NCI-H1930 (cell line): ENCODE measurements at places on chromosomes 4 and X.

GRCh38 chr4:1754336-1754735 lies 33.0 kb downstream of the TACC3 start:
- no peak for DNase-seq

DNA sequence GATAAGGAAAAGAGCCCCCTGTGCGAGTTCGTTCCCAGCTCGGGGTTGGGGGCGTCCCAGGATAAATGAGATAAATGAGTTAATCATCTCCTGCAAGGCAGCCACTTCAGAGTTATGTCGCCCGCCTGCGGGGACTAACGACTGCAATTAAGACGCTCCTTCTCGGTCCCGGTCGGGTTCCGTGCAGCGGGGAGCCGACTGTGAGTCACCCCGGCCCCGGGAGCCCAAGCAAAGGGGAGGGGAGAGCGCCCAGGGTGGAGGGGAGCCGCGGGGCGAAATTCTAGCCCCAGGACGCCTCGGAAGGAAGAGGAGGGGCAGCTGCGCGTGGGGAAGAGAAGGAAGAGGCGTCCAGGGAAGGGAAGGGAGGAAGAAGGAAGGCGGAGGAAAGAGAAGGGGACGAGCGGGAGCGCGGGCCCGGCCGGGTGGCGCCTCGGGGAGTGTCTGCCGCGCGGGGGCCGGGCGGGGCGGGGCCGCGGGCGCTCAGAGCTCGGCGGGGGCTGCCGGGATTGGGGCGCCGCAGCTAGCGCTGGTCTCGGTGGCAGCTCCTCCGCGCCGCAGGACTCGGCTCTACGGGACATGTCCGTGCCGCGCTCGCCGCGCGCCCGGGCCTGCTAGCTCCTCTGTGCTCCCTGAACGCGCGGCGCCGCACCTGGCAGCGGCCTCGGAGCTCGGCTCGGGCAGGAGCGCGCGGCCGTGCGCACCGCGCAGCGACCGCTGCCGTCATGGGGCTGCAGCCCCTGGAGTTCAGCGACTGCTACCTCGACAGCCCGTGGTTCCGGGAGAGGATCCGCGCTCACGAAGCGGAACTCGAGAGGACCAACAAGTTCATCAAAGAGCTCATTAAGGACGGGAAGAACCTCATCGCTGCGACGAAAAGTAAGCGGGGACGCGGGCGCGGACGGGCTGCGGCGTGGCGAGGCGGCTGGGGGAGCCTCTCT lies at the start of gene ARHGAP10:
Gene ARHGAP10 (plus strand): TSS at position 509 of the 938 bp plus-strand sequence. CDS start 214 bp downstream, at position 723.
- peak; percentile 47 for DNase-seq

- no peak for DNase-seq
These were observed 40.0 kb downstream of the MOSPD2 start for GRCh38 chrX:14913241-14913640.

GRCh38 chr4:19748519-19749479 lies 502.9 kb upstream of the SLIT2 start:
- DNase-seq: no peak

GRCh38 chr4:88291003-88291402 lies 6.6 kb upstream of the PPM1K start:
- no peak for DNase-seq

GRCh38 chrX:46624090-46624786 lies 50.7 kb downstream of the CHST7 start:
- DNase-seq: no peak

DNA sequence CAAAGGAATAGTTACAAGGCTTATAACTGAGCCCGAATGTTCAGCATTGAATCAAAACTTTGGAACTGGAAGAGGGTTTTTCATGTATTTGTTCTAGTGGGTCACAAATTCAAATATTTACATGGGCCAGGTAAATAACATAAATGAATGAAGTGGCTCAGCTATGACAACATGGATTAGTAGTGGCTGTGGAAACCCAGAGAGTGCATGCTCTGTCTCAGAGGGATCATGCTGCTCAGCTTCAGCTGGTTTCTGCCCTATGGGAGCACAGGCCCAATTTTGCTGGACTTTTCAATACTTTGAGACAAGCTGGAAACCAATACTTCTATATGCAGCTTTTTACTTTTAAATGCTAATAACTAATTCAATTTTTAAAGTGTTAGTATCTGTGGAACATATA lies 394.0 kb upstream of the TEX13C start:
- DNase-seq: peak; percentile 32

GRCh38 chrX:140393507-140393906 lies 111.4 kb downstream of the SOX3 start:
- DNase-seq: no peak

- no peak for DNase-seq
These were observed 14.0 kb downstream of the TAPT1 start for GRCh38 chr4:16212138-16212782.

DNA sequence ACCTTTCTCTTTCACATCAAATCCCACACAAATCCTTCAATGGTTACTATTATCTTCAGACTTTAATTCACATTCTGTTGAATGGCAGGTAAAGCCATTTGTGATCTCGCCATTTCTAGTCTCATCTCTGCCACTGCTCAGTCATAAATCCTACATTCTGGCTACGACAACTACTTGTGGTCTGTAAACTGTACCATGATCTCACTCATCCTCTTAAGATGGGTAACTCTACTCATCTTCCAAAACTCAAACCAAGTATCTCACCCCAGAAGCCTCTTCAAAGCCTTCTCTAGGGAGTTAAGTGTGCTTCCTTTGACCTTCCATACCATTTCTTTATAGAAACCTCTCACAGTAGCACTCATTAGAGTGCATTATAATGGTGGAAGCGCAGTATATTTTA lies 101.8 kb downstream of the NEK1 start:
- no peak for DNase-seq

DNA sequence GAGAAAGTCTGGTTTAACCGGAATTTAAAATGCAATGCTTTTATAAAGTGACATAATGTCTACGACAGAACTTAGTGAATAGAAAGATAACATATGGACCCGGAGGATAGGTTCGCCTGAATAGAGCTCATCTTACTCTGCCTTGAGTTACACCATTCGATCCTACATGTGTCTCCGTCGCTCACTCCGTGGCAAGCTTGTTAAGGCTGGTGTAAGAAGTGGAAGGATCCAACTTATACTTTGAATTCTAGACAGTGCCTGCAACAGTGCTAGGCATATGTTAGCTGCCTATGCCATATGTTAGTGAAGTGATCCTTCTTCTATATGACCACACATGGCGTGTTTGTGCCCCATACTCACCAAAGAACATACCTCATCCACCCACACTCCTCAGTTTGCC lies 50.9 kb downstream of the SEL1L3 start:
- no peak for DNase-seq

DNA sequence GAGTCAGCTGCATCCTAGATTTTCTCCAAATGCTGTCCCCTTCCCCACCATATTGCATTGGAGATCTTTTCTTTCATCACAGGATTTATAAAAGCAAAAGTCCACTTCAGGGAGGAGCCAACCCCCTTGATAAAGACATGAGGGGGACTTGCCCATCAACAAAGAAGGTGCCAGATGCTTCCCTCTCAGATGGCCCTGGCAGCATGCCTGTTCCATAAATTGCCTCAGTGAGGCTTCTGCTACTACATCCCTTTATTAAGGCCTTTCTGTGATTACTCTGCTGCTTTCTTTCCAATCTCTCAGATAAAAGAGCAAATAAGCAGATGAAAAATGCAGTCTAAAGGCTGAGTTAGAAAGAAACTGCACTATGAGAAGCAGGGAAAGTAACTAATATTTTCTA lies 511.6 kb downstream of the PACRGL start:
- no peak for DNase-seq

DNA sequence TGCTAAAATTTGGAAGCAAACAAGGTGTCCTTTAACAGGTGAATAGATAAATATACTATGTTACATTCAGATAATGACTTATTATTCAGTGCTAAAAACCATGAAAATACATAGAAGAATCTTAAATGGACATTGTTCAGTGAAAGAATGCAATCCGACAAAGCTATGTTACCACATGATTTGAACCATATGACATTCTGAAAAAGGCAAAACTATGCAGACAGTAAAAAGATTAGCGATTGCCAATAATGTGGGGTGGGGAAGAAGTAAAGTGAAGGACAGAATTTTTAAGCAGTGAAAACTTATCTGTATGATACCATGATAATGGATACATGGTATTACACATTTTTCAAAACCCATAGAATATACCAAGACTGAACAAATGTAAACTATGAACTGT lies 926.9 kb downstream of the FAT4 start:
- DNase-seq: no peak

GRCh38 chrX:124401696-124402095 lies 55.3 kb downstream of the SH2D1A start:
- DNase-seq: no peak

- DNase-seq: peak; percentile 85
These were observed 210.8 kb upstream of the RASGEF1B start for GRCh38 chr4:81682492-81682891.

DNA sequence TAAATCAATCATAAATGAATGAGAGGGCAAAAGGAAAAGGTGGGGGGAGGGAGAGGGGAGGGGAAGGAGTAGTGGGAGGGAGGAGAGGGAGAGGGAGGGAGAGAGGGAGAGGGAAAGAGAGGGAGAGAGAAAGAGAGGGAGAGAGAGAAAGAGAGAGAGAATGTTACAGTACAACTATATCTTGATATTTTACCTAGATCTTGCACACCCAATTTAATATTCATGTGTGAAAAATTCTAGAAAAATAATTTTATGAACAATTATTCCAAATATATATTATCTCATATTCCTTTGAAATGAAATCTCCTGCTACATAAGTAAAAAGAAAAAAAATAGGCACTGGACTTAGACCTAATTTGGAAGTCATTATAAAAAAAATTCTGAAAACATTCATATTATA lies 120.0 kb downstream of the SCLT1 start:
- no peak for DNase-seq

DNA sequence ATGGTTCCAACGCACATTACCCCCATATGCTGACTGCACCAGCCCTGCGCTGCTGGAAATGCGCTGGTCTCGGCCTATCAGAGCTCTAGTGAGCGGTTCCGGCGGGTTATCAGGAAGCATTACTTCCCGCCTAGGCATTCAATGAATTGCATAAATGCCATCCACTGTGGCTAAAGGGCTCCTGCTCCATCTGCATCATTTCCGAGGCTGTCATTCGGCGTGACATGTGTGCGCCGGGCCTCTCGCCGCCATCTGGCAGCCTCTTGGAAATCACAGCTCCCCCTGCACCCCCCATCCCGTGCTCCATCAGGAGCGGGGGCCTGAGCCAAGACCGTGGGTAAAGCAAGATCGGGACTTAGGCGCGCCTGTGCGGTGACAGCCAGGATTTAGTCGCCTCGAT lies 64.4 kb downstream of the SEPSECS start:
- no peak for DNase-seq

DNA sequence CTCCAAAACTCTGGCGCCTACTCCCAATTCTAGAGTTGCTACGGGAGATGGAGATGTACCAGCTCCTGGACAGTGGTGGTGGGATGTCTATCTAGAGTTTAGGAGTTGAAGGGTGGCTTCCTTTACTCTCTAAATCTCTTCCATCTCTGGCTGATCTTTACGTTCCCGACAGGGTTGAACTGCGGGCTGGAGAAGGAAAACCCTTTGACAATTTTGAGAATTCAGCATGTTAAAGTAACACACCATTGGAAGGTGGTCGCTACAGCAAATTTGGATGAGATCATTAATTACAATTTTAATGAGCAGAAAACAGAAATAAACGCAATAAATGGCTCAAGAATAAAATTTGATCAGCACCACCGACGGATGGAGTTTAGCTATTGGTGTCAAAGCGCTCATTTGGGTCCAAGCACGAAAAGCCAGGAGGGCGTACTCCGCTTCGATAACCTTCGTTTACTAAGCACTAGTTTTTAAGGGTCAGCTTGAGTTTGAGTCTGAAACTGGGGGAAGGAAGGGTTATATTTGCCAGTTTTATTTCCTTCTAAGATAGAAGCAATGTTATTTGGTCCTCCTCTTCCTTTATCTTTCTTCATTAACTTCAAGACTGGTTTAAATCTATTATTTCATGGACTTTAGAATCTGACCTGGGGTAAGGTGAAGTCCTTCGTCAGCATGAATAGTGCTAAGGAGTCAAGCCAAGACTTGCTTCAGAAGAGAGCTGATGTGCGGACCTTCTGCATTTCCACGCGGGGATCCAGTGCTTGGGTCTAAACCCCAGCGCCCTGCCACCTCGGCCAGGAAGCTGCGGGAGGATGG lies 1.5 kb upstream of the NKX6-1 start:
- no peak for DNase-seq

- no peak for DNase-seq
These were observed 144.6 kb upstream of the EDNRA start for GRCh38 chr4:147336252-147336651.

GRCh38 chr4:4858527-4859324 lies 739 bp upstream of the MSX1 start:
- DNase-seq: no peak

DNA sequence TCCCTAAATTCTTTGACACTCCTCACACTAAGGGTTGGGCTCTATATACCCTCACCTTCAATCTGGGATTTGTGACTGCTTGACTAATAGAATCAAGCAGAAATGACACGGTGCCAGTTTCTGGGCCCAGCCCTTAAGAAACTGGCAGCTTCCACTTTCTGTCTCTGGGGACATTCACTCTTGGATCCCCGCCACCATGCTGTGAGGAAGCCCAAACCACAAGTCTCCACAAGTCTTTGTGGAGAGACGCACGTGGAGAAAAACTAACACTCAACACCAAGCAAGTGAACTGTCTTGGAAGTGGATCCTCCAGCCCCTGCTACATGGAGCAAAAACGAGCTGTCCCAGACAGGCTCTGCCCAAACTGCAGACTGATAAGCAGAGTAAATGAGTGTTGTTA lies 1.1 kb upstream of the EDNRA start:
- no peak for DNase-seq

GRCh38 chrX:79146640-79147390 lies 2.3 kb downstream of the GPR174 start:
- no peak for DNase-seq

DNA sequence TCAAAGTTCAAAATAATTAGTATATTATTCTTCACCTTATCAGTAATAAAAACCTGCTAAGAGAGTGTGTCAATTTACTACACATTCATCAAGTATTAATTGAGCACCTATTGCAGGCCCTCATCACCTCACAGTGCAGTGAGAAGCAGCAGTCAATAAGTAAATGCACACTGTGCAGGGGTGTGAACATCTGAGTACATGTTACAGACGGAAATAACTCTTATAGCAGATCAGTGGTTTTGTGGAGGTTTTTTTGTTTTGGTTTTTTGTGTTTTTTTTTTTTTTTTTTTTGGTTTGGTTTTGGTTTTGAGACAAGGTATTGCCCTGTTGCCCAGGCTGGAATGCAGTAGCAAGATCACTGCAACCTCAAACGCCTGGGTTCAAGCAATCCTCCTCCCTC lies 20.3 kb downstream of the KLF3 start:
- no peak for DNase-seq

GRCh38 chr4:184968784-184969201 lies 49.5 kb upstream of the HELT start:
- DNase-seq: no peak

- no peak for DNase-seq
These were observed 1494.4 kb downstream of the STIM2 start for GRCh38 chr4:28354880-28355656.

GRCh38 chr4:3514221-3514780 lies 17.9 kb downstream of the LRPAP1 start:
- DNase-seq: no peak
